Retina (tissue), 1 donor: ENCODE measurements at places on chromosomes 1 and 21.
A peak's percentile ranks its signal among the peaks of the same experiment; 100 is the strongest.

GRCh38 chr1:180521474-180522212 lies 19.3 kb upstream of the ACBD6 start:
- DNase-seq: no peak

DNA sequence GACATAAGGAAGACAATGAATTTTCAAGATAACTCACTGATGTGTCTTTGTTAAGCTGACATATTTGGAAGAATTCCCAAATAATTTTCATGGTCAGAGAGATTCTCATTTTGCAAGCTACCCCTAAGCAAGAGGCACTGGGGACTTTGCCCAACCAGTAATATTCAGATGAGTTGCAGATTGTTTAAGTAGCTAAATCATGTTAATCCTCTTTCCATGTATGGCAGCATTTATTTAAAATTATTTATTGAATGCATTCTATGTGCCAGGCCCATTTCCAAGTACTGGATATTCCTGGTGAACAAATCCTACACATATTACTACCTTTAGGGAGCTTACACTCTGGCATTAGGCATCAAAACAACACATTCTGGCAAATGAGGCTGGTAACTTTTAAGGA lies 56.5 kb upstream of the BACH1 start:
- no peak for DNase-seq

DNA sequence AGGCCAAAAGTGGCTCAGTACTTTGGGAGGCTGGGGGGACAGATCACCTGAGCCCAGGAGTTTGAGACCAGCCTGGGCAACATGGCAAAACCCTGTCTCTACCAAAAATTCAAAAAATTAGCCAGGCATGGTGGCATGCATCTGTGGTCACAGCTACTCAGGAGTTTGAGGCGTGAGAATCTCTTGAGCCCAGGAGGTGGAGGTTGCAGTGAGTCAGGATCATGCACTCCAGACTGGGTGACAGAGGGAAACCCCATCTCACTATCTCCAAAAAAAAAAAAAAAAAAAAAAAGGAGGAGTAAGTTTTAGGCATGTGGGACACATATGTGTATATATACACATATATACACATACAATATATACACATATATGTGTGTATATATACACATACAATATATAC lies 165.3 kb upstream of the DPYD start:
- DNase-seq: no peak

- DNase-seq: no peak
Observed at GRCh38 chr21:35586305-35586704, 474.0 kb downstream of the SETD4 start.

- DNase-seq: no peak
Observed at GRCh38 chr1:210650403-210650802, 321.7 kb downstream of the HHAT start.

- DNase-seq: peak; percentile 9
Observed at GRCh38 chr1:101069158-101069557, 43.6 kb upstream of the DPH5 start.

- DNase-seq: peak; percentile 18
Observed at GRCh38 chr1:217660353-217661062, 29.4 kb downstream of the SPATA17 start.
